ENCODE measurements at places on chromosomes 12 and 14.

- DNase-seq = no peak
These were observed 12.3 kb upstream of the GNG2 start for GRCh38 chr14:51848120-51848519.

DNA sequence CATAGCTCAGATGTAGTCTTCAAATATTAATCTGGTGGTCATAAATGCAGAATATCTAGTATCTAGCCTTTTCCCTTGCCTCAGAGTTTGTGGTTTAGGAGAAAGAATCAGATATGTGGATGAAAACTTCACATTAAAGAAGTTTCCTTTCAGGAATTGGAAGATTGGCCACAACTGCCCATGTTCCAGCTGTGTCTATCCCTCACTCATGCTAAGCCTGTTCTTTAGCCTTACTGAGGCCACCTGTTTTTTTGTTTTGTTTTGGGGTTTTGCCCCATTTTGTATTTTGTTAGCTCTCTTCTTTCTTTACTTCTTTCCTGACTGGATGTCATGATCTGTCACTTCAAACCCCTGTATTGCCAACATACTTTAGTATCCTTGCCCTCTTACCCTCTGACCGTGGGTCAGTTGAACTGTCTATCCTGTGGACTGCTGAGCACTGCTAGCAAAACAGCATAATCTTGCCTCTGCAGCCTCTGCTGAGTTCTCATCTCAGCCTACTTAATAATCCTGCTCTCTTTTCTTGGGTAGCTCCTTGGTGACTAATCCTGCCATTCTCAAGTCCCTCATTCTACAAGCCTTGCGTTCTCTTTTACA, 22.0 kb upstream of the CCT2 start:
- DNase-seq = no peak

GRCh38 chr14:59028476-59029202, 159.8 kb upstream of the DAAM1 start:
- DNase-seq = peak; percentile 13

DNA sequence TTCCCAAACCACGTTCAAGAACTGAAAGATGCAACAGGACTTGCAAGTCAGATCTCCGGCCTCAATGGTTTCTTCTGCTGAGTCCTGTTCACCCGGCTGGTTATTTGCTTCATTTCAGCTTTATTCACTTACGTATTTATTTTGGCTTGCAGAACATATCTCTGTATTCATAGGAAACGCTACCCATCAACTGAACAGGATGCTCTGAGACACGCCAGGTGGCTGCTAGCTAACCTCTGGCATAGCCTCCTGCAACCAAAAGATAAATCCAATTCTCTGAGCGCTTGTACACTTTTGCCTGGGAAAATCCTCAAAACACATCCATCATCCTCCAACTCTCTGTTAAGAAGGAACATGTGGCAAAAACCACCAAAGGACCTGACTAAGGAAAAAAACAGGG, 17.3 kb downstream of the MAP3K9 start:
- no peak for DNase-seq

GRCh38 chr12:31651893-31652521, 7.5 kb upstream of the ETFBKMT start:
- no peak for DNase-seq

GRCh38 chr12:76556368-76556767, 3.2 kb downstream of the OSBPL8 start:
- DNase-seq = no peak

Measured in activated CD4-positive, alpha-beta T cell treated with anti-CD3 and anti-CD28 coated beads for 24 hours (primary cell).